Stimulated activated CD4-positive, alpha-beta T cell treated with anti-CD3 and anti-CD28 coated beads, TNF-alpha, amount 100 ng/mL, for 1 hour (primary cell): ENCODE measurements at places on chromosomes 6 and 20.

- no peak for DNase-seq
Measured at GRCh38 chr6:3281631-3282475, 23.1 kb downstream of the PSMG4 start.

DNA sequence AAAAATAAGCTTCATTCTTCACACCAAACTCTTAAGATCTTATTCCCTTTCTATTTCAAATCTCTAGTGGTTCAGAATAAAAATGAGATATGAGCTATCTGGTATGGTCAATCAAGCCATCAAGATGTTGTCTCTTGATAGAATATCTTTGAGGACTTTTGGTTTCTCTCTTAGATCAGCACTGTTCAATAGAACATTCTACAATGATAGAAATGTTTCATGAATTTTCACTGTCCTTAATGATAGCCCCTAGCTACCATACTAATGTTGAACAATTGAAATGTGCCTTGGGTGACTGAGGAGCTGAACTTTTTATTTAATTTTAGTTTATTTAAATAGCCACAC lies 24.1 kb upstream of the HINT3 start:
- no peak for DNase-seq

DNA sequence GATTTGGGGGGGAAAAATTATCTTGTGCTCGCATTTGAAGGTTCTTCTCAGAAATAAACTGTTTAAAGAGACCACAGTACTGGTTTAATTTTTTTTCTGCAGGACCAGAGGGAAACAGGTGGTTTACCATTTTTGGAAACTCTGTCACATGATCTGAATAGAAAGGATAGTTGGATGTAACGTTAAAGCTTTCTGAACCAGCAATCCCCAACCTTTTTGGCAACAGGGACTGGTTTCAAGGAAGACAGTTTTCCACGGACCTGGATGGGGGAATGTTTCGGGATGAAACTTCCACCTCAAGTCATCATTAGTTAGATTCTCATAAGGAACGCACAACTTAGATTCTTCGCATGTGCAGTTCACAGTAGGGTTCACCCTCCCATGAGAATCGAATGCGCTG lies 50.4 kb downstream of the MCM8 start:
- no peak for DNase-seq

DNA sequence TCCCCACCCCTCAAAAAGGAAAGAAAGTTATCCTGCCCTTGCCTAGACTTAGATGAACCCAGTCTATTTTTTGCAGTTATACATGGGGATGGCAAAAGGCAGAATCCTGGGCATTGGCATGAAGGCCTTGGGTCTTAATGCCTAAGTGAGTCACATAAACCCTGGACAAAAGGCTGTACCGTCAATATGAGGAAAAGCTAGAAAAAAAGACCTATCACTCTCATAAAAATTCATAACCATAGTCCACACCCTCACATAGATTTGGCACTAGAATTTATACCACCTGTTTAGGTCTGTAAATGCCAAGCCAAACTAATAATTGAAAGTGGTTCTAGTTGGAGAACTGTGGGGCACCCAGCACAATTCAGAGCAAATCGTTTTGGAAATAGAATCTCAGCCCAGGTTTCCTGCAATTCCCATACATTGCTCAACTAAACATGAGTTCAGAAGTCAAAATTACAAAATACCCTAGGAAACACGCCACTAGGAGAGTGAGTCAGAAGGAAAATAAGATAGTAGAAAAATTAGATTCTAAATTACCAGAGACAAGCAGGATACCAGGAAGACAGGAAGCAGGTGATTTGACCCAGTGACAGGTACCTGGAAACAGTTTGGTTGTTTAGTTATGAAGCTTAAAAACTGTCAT lies 70.4 kb upstream of the FUCA2 start:
- no peak for DNase-seq

DNA sequence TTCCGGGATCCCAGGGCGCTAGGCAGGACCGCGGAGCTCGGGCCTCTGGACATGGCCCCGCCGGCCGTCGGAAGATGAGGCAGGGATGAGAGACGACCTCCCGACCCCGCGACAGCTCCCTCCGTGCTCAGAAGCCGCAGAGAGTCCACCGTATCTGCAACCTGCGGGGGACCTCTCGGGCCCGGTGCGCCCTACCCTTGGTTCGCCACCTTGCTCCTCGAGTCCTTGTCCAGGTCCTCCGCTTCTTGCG lies 301 bp downstream of the PPP1R3D start:
- no peak for DNase-seq

DNA sequence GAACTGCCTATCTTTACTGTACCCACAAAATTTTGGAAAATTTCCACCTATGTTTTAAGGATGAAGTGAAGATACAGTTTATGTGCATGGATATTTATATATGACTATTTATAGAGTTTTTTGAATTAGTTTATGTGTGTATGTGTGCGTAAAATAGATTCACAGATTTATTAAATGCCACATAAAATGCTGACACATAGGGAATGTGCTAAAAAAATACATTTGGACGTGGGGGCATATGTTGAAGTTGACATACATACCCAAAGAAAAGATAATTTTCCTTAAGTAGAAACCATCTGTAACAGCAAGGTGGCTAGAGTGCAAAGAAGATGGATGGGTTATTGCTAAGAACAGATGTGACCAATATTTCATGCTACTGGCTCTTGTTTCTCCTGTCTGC lies 302.1 kb upstream of the RNF217 start:
- no peak for DNase-seq

GRCh38 chr6:167858842-167859664 lies 32.3 kb downstream of the AFDN start:
- DNase-seq: no peak

DNA sequence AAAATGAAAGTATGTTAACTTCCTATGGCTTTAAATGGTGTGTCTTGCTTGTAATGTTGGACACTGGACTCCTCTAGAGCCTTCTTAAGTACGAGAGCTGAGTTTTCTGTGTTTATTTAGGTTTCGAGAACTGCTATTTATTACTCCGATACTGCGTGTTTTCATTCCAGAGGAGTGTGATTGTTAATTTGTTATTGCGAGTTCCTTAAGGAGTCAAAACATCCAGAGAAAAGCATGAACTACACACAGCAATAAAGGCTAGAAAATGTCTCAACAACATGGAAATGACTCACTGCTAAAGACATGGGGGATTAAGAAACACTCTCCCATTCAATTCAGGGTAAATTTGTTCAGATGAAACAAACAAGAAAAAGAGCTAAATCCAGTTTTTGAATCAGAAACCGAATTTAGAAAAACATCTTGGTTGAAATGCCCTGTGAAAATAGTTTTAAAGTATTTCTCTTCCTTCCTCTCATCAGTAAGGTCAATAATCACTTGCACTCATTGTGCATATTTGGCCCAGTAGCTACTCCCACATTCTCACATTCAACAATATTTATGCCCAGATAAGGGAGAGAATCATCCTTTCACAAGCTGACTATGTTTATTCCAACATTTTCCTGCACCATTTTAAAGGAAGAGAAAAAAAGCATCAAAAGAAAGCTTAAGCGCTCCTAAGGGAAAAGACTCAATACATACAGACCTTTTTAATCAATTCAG lies 36.0 kb downstream of the ATXN1 start:
- DNase-seq: no peak

DNA sequence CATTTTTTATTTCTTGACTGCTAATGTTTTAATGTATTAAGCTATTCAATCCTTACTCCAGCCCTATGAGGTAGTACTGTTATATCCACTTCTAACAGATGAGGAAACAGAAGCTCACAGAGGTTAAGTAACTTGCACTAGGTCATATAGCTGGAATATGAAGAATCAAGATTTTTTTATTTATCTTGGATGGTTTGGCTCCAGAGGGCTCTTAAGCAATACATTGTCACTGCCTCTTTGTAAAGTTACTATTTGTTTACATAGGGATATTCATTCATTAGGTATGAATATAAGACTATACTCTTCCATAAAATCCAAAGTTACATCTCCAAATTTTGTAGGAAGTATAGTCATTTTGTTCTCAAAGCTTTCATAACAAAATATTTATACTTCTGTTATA lies 113.8 kb downstream of the LAMP5 start:
- DNase-seq: no peak
